ENCODE measurements at places on chromosomes 11 and 22. TPM values are rescaled to one million over a fixed set of nuclear protein-coding genes. Genes with fewer than 3 reads are reported as not detected.

The IGSF9B gene
- total RNA-seq, result 36.0 TPM

The RIMBP3C gene
- total RNA-seq, result 0.30 TPM

The MMP7 gene
- total RNA-seq, result not detected

The RIC8A gene
- 93.1 TPM for total RNA-seq

The KCNE3 gene
- total RNA-seq, result 4.7 TPM

The OR5B21 gene
- total RNA-seq, result not detected

The KIF18A gene
- total RNA-seq, result 8.5 TPM

The SLC25A18 gene
- total RNA-seq, result 13.1 TPM

The OR51D1 gene
- not detected for total RNA-seq

The UBQLN3 gene
- total RNA-seq, result 0.10 TPM

Data from spinal cord (tissue), 10 donors.